Stimulated activated CD8-positive, alpha-beta memory T cell treated with anti-CD3 and anti-CD28 coated beads, Interleukin-7, amount 100 ng/mL, for 48 hours (primary cell): ENCODE measurements at places on chromosomes 3 and 15.

DNA sequence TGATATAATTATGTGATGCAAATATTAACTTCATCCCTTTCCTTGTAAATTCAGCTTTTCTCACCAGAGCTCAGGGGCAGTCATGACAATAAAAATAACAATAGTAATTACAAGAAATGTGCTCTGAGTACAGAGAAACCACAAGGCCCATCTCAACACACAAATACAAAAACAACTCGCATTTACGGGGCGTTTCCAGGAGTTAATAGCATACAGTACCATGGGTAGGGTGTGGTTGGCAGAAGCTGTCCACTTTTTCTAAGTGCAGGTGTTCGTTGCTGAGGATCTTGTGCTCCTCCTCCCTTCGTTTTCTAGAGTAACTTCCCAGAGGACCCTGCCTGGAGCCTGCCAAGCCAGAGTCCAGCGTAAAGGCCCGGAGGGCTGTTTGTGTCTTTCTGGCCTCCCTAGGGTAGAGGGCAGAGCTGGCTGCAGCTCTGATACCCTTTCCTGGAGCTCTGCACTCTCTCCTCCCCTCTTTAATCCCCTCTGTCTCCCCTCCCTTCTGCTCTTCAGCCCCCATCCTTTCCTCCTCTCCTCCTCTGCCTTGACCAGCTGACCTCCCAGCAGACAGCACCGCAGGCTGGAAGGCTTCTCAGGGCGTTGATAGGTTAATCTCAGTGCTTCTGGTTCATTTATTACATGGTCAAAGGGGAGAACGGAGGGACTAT, 11.4 kb downstream of the SEMA3G start:
- no peak for DNase-seq

- DNase-seq: no peak
These were observed 54.3 kb upstream of the TNIK start for GRCh38 chr3:171514466-171514865.

GRCh38 chr3:58198804-58199203, 12.0 kb downstream of the DNASE1L3 start:
- no peak for DNase-seq

DNA sequence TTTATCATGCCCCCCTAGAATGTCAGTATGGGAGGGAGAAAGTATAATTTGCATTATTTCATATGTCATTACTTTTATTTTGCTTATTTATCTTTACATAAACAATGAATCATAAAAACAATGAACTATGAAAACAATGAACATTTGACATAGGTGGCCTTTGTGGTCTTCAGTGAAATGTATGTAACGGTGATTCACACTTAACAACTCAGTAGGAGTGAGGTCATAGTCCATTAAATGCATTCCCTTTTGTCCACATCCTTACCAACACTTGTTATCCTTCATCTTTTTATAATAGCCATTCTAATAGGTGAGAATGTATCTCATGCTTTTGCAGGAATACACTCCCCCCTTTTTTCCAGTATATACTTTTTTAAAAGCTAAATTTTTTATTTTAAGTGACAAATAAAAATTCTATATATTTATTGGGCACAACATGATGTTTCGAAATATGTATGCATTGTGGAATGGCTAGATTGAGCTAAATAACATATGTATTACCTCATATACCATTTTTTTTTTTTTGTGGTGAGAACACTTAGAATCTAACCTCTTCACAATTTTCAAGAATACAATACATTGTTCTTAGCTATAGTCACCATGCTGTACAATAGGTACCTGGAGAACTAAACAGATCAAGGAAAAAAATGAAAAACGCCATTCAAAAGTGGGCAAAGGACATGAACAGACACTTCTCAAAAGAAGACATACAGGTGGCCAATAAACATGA, 189.5 kb downstream of the WDR72 start:
- no peak for DNase-seq

DNA sequence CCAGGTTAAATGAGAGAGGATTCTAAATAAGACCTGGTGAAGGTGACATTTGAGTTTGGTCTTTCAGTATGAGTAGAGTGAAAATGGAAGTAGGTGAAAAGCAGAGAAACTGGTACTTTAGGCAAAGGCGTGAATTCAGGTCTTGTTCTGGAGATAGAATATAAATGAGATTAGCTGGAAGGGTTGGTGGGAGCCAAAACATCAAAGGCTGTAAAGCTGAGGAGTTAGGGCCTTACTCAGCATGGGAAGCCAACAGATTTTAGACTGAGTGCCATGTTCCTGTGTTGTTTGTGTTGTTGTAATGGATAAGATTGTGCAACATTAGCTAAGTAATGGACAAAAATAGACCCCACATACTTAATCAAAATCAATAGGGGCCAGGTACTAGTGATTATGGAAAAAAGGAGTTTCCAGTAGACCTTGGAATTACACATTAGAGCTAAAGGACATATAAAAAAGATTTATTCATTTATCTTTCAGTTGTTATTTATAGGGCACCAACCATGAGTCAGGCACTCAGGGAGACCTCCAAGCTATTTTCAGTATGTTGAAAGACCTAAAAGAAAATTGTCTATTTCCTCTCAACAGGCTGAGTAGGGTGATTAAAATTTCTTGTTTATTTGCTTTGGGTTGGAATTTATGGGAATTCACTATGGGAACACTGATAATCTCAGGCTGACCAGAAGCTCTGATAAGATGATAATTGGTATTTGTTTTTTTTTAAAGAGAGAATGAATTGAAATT, 20.8 kb downstream of the ARL14 start:
- no peak for DNase-seq

GRCh38 chr3:179074656-179075055, 3.0 kb upstream of the ZMAT3 start:
- no peak for DNase-seq

- no peak for DNase-seq
These were observed 32.2 kb upstream of the ST8SIA2 start for GRCh38 chr15:92361321-92362000.

GRCh38 chr3:41202075-41202833, 2.9 kb downstream of the CTNNB1 start:
- DNase-seq: no peak

GRCh38 chr3:63116922-63117321, 161.2 kb upstream of the SYNPR start:
- DNase-seq: no peak

GRCh38 chr3:144380849-144381248, 409.2 kb downstream of the DIPK2A start:
- DNase-seq: no peak

DNA sequence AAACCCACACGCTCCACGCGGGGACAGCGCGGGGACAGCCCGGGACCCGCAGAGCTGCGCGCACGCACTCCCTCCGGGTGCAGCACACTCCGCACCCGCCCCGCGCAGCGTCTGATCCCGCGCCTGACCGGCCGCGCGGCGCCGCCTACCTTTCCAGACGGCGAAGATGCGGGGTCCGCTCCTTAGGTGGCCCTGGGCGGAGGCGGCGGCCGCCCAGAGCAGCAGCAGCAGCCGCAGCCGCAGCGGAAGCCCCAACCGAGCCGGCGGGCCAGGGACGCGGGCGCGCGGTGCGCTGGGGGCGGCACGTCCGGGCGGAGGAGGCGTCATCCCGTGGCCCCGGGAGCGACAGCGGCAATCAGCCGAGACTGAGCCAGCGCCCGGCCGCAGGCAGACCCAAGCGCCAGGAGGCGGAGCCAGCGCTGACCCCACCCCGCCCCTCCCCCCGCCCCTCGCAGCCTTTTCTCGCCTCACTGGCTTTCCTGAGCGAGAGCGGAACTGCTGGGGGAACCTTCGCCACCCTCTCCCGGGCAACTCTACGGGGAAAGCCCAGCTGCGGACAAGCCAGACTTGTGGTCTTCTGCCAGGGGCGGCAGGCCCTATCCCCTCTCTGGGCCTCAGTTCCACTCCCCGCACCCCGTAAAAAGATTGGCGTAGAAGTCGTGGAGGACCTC, at the start of gene SEMA7A:
SEMA7A (minus strand) TSS at position 367 of the 671 bp plus-strand sequence; CDS start at position 327, 40 bp downstream.
- peak; percentile 79 for DNase-seq

- DNase-seq: no peak
These were observed 306.5 kb upstream of the SLITRK3 start for GRCh38 chr3:165502707-165503106.

- DNase-seq: no peak
These were observed 16.5 kb downstream of the VIPR1 start for GRCh38 chr3:42518800-42519567.

- no peak for DNase-seq
These were observed 268.5 kb downstream of the PLCL2 start for GRCh38 chr3:17153209-17153608.

DNA sequence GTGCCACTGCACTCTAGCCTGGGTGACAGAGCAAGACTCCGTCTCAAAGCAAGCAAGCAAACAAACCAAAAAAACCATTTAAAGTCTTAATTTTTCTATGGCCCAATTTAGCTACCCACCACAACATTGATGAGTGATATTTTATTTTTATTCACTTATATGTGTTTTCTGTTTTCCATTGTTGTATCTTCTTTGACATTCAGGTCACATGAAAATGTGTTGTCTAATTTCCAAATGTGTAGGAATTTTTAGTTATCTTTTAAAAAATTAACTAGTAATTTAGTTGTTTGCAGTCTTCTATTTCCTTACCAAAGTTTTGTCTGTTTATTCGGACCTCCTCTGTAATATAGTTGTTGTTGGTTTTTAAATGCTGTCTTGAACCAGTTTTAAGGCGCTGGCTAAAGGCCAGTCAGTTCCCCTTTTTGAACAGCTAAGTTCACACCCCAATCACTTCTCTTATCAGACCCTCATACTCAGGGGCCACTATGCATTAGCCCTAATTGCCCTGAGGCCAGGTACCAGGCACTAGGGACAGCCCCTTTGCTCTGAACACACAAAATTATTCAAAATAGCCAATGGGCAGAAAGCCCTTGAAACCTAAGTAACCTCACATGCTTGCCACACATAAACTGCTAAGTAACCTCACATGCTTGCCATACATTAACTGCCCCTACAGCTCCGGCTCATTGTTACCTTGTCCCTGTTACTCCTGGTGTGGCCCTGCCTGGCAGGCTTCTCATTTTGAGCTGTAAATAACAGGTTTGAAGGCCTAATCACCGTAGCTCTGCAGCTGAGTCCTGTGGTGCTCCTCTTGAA, 4.3 kb upstream of the CCR4 start:
- no peak for DNase-seq

GRCh38 chr3:23662079-23662617, 143.6 kb upstream of the UBE2E1 start:
- DNase-seq: no peak

DNA sequence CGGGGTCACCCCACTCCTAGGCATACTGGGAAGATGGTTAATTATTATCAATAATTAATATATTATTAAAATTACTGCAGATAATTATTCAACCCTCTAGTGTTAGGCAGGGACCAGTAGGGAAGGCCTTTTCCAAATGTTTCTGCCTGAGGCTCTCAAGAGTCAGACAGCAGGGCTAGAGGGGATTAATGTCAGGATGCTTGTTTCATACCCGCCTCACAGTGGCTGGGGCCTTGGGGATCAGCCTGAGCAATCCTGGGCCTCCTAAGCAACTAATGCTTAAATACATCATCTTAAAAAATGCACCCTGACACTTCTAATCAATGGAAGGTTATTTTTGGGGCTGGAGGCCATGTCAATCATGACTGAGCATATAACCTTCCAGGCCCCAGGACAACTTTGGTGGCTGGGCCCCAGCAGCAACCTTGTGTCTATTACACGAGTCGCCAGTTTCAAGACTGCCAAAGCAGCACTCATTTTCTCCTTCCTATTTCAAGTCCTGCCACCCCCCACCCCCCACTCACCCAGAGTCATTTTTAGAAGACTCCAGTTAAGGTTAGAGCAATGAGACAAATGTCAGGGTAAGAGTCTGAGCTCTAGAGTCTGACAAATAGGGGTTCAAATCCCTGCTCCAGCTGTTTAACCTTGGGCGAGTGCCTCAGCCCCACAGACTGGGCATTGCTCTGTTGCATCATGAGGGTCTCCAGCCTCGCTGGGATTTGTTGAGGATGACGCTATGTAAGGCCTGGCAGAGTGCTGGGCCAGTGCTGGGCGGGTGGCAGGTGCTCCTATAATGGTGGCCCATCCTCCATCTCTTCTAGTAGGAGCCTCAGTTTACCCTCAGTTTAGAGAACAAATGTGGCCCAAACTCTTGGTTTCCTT, 6.1 kb downstream of the AMOTL2 start:
- no peak for DNase-seq
